ENCODE measurements at places on chromosomes 11 and 22.

GRCh38 chr11:26844963-26845362 lies 123.1 kb upstream of the SLC5A12 start:
- DNase-seq = no peak

DNA sequence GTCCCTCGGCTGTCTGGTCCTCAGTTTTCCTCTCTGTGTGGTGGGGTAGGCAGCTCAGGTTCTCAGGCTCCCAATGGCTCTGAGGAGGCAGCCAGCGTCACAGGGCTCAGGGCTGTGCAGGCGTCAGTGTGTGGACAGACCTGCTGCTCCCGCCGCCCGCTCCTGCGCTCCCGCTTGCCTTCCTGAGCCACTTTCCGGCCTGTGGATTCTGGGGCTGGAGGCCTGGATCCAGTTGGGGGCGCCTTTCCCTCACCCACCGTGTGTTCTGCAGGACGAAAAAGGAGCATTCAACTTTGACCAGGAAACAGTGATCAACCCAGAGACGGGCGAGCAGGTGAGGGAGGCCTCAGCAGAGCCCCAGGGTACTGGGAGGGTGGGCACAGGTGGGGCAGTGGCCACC lies 14.7 kb downstream of the DPP3 start:
- no peak for DNase-seq

DNA sequence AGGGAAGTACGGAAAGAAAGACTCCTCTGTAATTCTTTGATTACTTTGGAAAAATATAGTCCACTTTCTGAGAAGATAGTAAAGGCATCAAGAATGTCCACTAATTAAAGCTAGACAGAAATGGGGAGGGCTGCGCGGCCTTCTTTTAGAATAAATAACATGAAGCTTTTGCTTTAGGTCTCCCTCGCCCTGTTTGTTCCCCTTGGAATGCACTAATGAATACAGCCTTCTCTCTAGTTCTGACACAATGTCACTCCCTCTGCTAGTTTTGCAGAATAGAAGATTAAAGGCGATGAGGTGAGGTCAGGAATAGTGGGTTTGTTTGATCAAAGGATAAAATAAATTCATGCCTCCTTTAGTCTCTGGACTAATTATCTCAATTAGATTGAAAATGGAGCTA lies 543.9 kb downstream of the OPCML start:
- DNase-seq = no peak

DNA sequence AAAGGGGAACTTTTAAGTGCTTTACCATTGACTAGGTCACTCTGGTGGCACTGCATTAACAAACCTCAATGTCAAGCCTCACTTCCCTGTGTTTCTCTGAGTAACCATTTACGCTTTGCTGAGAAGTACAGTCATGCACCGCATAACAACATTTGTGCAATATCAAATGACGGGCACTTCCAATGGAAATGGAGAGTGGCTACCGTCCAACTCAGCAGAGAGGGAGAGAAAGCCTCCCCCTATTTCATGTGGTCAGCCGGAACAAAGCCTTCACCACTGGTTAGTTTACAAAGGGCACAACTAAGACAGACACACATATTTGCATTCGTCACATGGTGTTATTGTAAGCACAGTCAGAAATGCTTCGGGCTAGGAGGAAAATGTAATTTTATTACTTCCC lies 117.3 kb downstream of the RASSF10 start:
- DNase-seq = no peak

- DNase-seq = no peak
Observed at GRCh38 chr11:70437111-70437784, 38.9 kb downstream of the CTTN start.

DNA sequence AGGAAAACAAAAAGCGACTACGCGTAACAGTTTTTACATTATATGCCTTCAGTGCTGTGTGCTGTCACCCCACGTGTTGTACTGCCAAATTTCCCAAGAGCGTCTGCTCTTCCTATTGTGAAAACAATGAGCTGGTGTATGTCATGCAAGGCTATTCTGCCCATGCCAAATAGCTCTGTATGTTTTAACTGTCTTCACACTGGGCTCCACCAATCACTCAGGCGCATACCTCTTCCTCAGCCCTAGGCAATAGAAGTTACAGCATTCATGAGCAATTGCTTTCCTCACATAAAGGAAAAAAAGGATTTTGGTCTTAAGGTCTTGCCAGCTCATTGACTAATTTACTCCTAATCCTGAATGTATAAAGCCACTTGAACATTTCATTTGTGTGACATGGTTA lies 606.8 kb downstream of the NTM start:
- peak; percentile 90 for DNase-seq

GRCh38 chr22:39369186-39369585 lies 19.4 kb downstream of the SYNGR1 start:
- DNase-seq = no peak

DNA sequence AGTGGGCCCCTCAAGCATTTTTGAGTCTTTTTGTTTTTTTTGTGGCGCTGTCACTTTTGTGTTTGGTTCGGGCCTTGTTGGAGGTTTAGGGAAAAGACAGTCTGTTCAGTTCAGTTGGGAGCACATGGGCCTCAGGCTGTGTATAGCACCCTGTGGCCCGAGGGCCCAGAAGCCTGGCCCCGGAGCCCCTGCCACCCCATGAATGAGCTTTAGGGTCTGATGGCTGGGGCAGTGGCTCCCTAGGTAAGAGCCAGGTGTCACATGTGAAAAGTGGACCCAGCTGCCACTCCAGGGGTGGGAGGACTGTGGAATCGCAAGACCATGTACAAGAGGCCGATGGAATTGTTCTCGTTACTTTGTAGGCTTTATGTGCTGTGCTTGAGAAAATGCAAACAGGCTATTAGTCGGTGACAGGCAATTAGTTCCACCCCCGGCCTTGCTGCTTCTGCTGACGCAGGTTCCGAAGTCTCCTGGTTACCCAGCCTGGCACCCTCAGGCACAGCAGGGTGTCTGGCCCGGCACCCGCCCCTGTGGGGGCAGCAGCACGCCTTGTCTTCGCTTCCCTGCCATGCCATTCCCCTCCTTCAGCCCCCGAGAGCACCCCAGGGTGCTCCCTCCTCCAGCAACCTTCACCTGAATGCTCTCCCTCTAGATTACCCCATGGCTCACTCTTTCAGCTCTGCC lies 38.2 kb upstream of the PARVG start:
- no peak for DNase-seq

DNA sequence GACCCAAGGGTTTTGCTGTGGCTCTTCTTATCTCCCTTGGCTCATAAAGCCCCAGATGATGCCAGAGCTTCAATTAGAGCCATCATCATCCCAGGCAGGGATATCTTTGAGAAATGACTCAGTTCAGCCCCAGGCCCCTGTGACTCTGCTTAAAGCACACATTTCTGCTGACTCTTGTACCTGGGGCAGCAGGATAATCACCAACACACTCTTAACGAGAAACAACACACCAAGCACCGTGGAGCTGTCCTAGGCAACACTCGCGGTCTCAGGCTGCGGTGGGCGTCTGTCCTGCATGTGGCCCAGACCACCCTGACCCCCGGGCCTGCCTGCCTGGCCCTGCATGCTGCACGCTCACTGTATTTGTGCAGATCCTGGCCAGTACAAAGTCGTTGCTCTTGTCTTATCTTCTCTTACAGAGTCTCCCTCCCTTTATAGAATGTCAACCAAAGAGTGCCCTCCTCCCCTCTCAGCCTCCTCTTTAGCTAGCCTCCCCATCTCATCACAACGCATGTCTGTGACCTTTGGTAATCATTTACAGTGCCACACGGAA lies 114.2 kb upstream of the PARVA start:
- peak; percentile 31 for DNase-seq

GRCh38 chr11:130515829-130516553 lies 67.5 kb downstream of the ADAMTS15 start:
- DNase-seq = no peak

DNA sequence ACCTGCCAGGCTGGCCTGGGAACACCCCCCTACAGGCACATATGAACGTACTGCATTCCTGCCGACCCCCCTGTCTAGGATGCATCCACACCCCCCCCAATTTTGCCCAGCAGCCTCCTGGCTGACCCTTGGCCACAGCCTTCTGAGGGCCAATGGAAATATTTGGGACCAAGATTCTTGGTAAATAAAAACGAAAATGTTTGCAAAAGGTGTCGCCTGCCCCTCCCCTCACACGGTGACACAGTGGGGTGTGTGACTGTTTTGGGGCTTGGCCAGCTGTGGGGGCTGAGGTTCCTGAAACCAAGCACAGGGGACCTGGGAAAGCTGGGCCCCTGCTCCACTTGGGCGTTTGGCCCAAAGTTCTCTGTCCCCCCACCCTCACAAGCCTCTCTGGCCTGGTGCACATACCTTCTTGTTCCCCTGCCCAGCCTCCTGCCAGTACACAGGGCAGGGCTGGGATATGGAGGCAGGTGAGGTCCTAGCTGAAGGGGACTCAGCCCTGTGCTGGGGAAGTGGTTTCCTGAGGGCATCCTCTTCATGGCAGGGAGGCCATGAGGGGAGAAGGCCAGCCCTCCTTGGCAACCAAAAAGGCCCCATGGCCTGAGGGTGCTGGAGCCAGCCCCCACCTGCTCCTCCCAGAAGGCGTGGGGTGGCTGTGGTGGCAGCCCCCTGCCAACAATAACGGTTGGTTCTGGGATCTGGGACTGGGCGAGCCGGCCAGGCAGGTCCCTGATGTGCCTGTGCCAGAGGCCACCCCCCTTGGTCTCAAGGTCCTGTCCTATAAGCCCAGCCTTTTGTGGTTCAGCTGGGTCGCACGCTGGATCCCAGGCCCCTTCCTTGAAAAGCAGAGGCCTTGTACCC lies 2.1 kb upstream of the CRACR2B start:
- DNase-seq = no peak

DNA sequence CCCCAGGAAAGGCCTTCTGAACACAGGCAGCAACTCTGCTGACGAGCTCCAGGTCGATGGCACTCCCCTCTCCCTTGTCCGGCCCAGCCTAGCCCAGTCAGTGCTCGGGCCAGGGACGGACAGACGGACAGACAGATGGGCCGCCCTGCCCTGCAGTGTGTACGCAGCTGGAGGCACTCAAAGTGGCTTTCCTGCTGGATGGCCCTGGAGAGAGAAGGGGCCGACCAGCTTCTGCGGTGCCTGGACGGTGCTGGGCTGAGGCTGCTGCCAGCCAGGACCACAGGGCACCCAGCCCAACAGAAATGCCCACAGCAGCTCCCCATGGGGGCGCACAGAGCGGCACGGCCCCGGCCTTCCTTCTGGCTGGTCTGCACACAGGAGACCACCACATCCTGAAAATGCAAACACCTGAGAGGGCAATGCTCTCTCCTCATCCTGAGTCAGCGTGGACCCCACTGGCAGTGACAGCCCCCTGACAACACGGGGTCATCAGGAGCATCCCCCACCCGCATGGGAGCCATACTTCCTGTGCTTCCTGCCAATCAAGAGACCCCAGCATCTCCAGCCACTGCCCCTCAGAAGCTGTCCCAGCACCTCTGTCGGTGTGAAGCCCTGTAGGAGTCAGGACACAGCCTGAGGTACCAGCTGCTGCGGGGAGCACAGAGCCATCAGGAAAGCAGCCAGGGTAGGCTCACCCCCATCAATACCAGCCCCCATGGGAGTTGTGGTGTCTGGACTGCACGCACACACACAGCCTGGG lies 692 bp upstream of the MOB2 start:
- no peak for DNase-seq

DNA sequence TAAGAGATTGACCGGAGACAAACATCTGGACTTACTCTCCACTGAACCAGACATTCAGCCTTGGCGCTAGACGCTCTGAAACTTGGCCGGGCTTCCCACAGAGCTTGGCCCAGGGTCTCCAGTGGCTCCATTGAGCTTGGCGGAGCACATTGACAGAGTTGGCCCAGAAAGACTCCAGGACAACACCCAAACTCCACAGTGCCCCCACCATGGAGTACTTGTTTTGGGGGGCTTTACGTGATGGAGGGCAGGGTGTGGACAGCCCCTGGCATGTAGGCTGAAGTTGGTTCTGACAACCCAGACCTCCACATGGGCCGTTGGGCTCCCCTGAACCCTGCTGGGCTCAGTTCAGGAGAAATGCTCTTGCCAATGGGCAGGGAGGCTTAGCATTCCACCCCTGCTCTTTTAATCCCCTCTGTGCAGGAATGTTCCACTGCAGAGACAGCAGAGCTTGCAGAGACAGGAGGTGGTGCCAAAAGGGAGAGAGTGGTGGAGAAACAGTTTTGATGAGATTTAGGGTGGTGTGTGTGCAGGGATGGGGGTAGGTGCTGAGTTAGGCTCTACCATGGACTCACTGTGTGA lies 102.4 kb upstream of the TIMP3 start:
- no peak for DNase-seq

- no peak for DNase-seq
Observed at GRCh38 chr11:83456075-83456474, 169.9 kb upstream of the CCDC90B start.

- no peak for DNase-seq
Observed at GRCh38 chr11:17460406-17460805, 16.2 kb downstream of the ABCC8 start.

GRCh38 chr11:66287889-66288670 lies 863 bp downstream of the YIF1A start:
- no peak for DNase-seq

DNA sequence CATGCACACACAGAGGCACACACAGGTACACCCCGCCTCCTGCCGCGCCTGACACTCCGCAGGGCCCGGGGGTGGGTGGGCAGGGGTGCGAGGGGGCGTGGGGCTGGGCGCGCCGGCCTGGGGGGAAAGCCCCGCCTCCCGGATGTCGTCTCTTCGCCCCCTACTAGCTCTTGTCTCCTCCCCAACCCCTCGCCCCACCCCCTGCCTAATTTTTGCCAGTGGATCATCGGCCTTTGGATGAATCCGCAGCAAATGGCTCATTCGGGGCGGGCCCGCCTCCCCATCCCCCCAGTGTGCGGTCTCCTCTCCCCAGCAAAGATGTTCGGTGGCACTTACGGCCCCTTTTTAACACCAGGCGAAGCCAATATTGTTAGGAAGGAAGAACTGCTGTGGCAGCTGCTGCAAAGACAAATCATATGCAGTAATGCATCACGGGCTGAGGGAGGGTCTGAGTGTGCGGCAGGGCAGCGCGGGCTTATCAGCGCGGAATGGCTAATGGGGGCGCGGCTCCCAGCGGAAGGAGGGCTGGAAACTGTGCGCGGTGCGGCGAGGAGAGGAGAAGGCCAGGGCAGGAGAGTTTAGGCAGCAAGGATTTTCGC lies 13.4 kb upstream of the NECTIN1 start:
- no peak for DNase-seq

DNA sequence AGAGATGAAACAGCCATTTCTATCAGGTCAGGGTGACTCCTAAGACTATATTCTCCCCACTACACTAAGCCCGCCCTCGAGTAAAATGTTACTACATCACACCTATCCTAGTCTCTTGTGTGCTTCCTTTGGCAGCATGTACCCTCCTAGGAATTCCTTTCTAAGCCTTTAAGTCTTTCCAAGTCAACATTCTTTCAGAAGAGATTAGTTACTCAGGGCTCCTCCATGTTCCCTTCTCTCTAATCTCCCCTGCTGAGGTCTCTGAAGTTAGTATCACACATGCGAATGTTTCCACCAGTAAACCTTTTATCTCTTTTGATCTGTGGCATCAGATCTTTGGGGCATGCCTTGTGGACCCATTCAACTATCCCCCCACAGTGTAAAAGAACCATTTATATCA lies 873.7 kb upstream of the FAT3 start:
- no peak for DNase-seq

Data from HFFc6 (cell line).